Endodermal cell (in vitro differentiated cells): ENCODE measurements at places on chromosomes 4 and X. TPM values are rescaled to one million over a fixed set of nuclear protein-coding genes. Genes with fewer than 3 reads are reported as not detected.

DNA sequence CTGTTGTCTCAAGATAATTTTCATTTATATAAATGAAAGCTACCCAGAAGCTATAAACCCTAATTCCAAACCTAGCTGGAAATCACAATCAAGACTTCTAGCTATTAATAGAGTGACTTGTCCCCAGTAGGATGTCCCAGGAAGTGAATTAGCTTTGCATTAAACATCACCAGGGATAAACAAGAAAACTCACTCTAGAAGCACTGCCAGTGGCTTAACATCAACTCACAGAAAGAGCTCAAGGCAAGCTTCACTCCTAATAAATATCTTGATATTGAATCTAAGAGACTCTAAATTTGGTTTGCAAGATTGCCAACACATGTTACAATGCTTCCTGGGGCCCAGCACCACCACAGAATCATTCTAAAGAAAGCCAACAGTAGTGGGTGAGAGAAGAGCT, 468.7 kb upstream of the FAM241A start:
- peaks cover 10% of the 10 kb centered on the region for H3K4me1 ChIP-seq
- no peak overlapping the region for H3K4me3 ChIP-seq
- H3K36me3 ChIP-seq: no peaks in the 10 kb centered on the region
- no peaks in the 10 kb centered on the region for H3K27me3 ChIP-seq

Gene PLS3
- total RNA-seq: 179 and 193 TPM in 2 replicates

DNA sequence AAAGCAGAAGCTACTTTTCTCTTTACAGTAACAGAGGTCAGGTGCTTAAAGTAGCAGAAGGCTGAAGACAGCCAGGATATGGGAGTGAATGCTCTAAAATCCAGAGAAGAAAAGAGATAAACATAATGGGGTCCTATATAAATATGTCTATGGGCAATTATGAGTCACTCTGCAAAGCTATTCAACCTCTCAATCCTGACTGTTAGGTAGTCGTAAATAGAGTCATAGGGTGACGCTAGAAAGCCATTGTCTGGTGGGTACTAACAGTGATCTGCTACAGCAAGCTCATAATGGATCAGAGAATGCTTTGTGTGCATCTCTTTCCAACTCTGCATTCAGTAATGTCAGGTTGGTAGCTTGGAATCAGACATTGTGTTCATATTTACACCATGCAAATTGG, 53.5 kb upstream of the PDE5A start:
- H3K36me3 ChIP-seq: no peaks in the 10 kb centered on the region
- DNase-seq: no peak
- no peak overlapping the region for H3K4me3 ChIP-seq
- no peaks in the 10 kb centered on the region for H3K27me3 ChIP-seq

Gene MAP3K15
- 2.2 to 16.3 TPM (median 2.7 TPM) in 3 replicates for total RNA-seq

DNA sequence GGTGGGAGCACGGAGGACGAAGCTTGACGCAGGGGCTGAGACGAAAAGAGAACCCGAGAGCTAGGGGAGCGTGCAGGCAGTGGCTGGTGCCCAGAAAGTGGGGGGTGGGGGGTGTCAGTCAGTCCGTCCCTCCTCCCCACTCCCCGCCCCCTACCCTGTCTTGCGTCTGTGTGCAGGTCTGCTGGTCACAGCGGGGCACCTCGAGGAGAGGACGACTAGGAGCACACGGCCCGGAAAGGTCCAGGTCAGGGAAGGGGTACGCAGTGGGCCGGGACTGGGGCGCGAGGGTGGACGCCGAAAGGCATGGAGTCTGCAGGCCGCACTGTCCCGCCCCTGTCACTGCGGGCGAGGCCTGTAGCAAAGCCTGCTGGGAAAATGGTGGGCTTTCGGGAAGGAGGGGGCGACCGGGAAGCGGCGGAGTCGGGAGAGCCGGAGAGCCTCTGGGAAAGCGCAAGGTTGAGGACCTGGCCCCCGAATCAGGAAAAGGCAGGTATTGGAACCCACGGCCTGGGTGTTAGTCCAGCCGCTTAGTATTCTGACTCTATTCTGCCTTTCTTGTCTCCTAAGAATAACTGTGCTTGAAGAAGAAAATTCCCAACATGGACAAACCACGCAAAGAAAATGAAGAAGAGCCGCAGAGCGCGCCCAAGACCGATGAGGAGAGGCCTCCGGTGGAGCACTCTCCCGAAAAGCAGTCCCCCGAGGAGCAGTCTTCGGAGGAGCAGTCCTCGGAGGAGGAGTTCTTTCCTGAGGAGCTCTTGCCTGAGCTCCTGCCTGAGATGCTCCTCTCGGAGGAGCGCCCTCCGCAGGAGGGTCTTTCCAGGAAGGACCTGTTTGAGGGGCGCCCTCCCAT, 769 bp downstream of the TCEAL1 start:
- H3K4me3 ChIP-seq: peak overlapping the region; percentile 87
- no peaks in the 10 kb centered on the region for H3K4me1 ChIP-seq
- H3K27me3 ChIP-seq: no peaks in the 10 kb centered on the region
- peak; percentile 95 for DNase-seq
- no peaks in the 10 kb centered on the region for H3K36me3 ChIP-seq

DNA sequence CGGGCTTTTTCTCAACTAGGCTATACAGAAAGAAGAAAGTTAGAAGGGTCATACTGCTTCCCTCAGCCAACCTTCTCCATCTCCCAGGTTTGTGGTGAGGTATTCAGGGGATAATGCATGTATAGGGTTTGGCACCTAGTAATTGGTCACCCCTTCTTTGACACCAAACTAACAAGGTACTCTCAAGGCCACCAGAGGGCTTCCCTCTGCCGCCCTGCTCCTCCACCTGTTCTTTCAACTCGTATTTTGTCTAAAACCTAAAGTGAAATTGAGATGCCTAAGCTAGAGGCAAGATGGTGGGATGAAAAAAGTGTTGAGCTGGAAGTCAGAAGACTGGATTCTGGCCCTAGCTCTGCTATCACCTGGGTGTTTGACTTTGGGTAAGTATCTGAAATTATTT, 22.0 kb downstream of the CT47C1 start:
- H3K4me1 ChIP-seq: no peaks in the 10 kb centered on the region
- no peaks in the 10 kb centered on the region for H3K36me3 ChIP-seq
- no peak for DNase-seq
- no peak overlapping the region for H3K27ac ChIP-seq

DNA sequence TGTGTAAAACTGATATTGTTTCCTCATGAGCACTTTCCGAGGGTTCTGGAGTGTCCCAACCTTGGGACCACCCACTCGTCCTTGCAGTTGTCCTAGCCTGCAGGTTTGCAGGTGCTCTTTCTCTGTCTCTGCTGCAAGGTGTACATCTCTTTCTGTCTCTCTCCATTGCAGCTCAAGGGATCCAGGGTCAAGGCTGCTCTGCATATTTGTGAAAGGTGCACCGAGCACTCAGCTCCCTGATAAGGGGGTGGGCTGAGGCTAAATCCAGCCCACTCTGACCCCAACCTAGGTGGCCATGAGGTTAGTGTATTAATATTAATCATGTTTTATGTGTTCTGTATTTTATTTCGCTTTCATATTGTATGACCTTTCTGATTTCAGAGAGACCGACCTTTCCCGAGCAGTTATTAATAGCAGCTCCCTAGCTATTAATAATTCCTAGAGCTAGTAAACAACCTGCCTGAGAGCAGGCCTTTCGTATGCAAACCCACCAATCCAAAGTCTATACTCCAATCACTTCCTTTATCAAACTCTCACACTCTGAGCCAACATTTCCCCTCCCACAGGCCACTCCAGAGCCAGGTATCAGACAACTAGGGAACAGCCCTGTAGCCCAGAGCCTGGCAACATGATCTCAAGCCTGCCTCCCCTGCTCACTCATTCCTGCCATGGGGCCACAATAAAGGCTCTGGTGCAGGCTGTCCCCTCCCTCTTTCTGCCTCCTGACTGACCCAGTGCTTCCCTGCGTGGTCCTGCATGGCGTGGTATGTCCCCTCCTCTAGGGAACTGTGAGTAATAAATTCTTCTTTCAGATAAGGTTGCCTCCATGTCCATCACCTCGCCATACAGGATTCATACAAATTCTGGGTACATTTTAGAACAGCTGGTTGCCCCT, 73.9 kb downstream of the SLC2A9 start:
- H3K27ac ChIP-seq: no peak overlapping the region
- no peak overlapping the region for H3K4me3 ChIP-seq
- no peaks in the 10 kb centered on the region for H3K27me3 ChIP-seq

GRCh38 chr4:181944527-181944926, 298.7 kb upstream of the TENM3 start:
- no peaks in the 10 kb centered on the region for H3K4me1 ChIP-seq
- no peaks in the 10 kb centered on the region for H3K36me3 ChIP-seq
- H3K27me3 ChIP-seq: no peaks in the 10 kb centered on the region
- H3K4me3 ChIP-seq: no peak overlapping the region
